ENCODE measurements at places on chromosomes 7 and 10.

DNA sequence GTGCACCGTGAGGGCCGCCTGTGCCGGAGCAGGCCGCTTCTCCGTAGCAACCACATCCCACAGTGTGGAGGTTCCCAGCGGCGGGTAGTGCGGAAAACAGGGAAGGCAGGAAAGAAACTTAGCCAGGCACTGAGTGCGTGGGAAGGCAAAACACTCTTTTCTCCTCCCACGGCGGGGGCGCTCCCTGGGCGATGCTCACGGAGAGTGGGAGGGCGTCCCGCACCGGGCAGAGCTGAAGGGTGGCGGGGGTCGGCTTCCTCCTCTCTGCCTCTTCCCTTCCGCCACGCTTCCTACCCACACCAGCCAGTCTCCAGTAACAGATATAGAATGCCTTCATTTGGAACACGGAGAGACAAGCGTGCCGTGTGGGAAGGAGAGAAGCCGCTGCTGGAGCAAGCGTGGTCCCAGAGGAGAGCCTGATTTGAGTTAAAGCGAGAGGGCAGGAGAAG is 252.5 kb downstream of the PAXIP1 start:
- no peak for DNase-seq

DNA sequence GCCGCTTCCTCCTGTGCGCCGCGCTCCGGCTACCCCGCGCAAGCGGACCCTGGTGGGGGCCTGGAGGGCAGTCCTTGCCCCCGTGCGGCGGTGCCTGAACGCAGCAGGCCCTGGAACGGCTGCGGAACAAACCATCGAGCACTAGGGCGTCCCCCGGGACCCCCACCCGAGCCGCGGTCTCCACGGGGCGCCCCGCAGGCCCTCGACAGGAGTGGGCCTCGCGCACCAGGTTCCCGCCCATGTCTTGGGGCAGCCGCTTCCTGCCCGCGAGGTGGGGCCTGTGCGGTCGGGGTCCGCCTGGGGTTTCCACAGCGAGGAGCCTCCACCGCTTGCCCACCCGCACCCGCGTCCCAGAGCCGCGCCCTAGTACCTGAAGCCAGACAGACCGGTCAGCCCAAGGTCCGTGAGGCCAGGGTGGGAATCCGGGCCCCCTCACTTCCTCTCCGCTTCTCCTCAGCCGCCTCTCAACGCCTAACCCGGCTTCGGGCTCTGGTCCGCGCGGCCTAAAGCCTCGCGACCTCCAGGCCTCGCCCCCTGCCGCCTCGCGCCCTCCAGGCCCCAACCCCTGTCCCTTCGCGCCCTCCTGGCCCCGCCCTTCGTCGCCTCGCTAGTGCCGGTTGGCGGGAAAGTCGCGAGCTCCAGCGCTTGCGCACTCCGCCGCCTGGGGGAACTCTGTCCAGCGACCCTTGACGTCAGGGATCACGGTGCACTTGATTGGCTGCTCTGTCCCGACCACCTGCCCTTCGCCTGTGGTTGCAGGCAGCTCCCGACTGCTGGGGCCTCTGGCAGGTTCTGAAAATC is 7.0 kb upstream of the GBX1 start:
- peak; percentile 19 for DNase-seq

DNA sequence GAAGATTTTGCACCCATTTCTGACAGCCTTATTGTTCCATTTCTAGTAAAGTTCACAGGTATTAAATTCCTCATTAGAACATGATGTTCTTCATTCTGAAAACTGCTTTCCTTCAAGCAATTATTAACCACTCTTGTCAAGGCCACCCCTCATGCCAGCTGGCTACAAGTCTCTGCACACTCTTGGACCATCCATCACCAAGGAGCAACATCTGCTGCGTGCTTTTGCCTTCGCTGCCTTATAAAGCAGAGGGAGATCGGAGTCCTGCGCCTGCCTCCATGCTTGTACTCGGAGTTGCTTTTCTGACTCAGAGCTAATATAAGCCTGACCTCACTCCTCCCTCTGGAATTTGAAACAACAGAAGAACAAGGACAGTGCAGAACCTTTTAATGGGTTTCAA is 529.9 kb upstream of the DPP6 start:
- DNase-seq = no peak

DNA sequence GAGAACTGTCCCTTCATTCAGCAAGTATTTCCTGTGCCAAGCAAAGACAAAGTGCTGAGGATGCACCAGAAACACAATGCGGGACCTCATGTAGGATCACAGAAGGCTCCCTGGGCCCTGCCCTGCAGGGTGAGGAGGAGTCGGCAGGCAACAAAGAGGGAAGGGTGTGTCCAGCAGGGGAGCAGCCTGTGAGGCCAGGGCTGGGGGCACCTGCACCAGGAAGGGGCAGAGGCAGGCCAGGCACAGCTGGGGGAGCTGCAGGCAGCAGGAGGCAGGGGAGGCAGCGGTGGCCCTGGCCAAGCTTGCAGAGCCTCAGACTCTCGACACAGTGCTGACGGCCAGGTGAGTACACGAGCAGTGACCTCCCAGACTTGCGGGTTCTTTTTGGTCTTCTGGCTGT is 123.3 kb downstream of the SLIT1 start:
- DNase-seq = no peak

DNA sequence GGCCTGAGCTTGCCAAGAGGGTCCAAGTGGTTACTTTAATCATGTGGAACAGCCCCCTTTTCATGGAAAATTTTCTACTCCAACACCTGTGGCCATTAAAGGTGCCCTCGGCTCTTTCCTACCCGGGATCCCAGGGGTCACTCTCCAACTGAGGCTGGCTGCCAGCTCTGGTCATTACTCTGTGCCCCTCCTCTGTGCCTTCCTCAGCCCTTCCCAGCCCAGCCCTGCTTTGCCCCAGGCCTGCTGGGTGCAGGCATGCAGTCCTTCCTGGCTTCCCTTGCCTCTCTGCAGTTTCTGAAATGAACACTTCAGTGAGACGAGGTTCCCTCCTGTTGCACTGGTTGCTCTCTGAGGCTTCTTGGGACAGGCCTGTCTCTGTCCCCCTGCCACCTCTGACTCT is 951.1 kb upstream of the ZNF722 start:
- no peak for DNase-seq

GRCh38 chr7:22138106-22138505 is 192.4 kb upstream of the CDCA7L start:
- no peak for DNase-seq

DNA sequence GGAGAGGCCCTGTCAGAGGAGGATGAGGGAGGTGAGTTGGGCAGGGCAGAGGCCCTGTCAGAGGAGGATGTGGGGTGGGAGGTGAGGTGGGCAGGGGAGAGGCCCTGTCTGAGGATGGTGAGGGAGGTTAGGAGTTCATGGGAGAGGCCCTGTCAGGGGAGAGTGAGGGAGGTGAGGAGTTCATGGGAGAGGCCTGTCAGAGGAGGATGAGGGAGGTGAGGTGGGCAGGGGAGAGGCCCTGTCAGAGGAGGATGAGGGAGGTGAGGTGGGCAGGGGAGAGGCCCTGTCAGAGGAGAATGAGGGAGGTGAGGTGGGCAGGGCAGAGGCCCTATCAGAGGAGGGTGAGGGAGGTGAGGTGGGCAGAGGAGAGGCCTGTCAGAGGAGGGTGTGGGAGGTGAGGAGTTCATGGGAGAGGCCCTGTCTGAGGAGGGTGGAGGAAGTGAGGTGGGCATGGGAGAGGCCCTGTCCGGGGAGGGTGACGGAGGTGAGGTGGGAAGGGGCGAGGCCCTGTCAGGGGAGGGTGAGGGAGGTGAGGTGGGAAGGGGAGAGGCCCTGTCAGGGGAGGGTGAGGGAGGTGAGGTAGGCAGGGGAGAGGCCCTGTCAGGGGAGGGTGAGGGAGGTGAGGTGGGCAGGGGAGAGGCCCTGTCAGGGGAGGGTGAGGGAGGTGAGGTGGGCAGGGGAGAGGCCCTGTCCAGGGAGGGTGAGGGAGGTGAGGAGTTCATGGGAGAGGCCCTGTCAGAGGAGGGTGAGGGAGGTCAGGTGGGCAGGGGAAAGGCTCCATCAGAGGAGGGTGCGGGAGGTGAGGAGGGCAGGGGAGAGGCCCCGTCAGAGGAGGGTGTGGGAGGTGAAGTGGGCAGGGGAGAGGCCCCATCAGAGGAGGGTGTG is 73.7 kb downstream of the INPP5A start:
- no peak for DNase-seq

DNA sequence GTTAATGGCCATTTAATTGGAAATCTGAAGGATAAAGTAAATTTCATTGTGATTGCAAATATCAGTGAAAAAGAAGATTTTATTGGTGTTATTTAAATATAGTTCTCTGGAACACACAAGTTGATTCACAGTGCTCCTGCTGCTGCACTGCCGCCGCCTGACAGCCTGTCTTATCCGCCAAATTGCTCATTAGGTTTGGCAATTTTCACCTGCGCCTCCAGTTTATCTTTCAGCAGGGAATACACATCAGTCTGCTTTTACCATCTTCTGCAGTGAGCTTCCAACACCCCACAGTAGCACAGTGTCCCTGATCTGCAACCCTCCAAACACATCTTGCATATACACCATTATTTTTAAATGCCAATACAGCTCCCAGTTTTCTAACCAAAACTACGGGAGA is 308.3 kb downstream of the PARD3 start:
- DNase-seq = no peak

- peak; percentile 43 for DNase-seq
Measured at GRCh38 chr10:101839416-101840063, 4.1 kb downstream of the KCNIP2 start.

- no peak for DNase-seq
Measured at GRCh38 chr7:23469150-23469960, 936 bp downstream of the IGF2BP3 start.

DNA sequence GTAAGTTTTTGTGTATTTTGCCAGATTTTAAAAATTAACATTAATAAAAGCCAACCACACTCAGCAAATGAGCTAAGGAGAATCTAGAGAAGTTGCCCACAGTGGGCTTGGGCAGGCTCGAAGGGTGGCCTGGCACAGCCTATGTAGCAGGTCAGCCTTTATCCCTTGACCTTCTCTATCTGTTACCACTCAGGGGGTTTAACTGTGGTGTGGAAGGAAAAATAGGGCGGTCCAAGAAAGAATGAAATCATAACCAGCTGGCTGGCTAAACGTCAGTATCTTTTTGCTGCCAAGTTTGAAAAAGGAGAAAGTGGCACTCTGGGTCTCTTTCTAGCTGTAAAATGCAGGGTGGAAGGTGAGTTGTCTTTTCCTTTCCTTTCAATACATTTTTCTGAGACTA is 130.3 kb upstream of the ASAH2 start:
- no peak for DNase-seq

GRCh38 chr10:21052709-21053104 is 155.6 kb upstream of the NEBL start:
- no peak for DNase-seq

DNA sequence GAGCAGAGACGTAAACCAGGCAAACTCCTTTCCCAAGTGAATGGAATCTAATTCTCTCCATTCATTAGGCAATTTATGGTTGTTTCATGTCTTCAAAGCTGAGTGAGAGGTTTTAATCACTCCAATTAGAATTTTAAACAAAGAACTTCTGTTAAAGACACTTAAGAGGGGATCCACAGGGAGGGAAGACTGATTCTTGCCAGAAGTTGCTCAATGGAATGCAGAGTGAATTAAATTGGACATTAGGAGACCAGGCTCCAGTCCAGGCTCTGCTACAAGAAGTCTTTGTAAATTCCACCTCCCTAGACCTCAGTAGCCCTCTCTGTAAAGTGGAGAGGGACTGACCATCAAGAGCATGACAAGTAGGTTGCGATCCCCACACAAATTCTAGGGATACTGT is 130.7 kb upstream of the TMEM72 start:
- DNase-seq = no peak

DNA sequence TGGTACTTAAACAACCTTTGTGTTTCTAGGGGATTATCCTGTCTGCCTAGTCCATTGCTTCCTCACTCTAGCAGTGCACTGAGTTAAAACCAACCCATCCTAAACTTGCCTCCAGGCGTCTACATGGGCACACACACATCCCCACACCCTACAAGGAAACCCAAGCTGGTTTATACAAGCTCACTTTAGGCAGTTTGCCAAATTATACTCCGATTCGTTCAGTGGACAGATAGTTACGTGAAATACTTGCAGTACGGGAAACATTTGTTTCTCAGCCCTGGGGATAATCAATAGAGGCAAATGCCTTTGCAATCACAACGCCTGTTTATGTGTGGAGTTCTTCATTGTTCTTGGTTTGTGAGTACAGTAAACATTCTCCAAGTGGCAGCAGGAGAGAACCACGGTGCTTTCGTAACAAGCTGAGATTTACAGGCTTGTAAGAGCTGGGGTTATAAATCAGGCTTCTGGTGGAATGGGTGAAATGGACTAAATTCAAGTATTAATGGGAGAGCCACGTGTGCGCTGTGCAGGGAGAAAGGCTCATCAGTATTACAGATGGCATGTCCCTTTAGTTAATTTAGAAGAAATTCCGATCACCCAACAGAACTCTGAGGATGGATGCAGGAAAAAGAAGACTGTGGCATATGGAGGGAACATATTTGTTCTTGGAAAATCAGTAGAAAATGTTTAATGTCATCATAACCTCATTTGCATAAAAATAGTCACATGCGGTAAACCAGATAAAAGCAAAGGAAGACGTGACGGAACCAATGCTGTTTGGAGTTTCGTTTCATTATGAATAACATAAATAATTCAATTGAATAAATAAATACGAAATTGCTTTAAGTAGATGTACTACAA is 217.1 kb downstream of the GALNT17 start:
- no peak for DNase-seq

DNA sequence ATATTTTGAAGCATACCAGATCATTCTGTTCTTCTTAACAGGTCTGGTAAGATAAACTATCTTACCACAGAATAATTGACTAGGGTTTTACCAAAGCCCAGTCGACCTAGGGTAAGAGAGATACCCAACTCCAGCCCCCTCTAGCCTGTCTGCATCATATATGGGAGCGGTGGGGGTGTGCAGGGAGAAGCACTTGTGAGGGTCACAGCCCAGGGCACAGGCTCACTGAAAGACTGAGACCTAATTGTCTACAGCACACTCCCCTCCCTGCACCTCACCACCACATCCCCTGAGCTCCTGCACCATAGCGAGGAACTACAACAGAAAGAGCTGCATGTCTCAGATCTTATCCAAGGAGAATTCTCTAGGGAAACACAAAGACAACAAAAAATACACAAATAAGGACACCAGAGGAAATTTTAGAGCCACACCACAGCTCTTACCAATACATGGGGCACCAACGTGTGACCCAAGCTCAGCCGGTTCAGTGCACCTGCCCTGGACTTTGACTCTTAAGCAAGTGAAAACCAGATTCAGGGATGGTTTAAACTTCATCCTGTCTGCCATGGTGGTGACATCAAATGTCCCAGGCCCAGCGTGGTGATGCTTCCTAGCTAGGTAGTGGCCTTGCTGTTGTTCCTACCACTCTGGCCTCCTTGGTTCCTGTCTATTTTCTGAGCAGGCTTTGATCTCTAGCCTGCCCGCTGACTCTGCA is 150.8 kb downstream of the HERPUD2 start:
- no peak for DNase-seq

- no peak for DNase-seq
Measured at GRCh38 chr7:6317797-6318438, 45.5 kb upstream of the CYTH3 start.

- DNase-seq = no peak
Measured at GRCh38 chr7:54885285-54885684, 126.3 kb upstream of the SEC61G start.

GRCh38 chr7:81469153-81469868 is 300.5 kb downstream of the HGF start:
- DNase-seq = no peak

All from CD4-positive, alpha-beta T cell (primary cell).